NCI-H510A treated with DMSO at 0.1 percent for 48 hours (cell line): ENCODE measurements at places on chromosomes 2 and 18.

- no peak for DNase-seq
Measured at GRCh38 chr2:31381601-31382000, 32.9 kb downstream of the XDH start.

DNA sequence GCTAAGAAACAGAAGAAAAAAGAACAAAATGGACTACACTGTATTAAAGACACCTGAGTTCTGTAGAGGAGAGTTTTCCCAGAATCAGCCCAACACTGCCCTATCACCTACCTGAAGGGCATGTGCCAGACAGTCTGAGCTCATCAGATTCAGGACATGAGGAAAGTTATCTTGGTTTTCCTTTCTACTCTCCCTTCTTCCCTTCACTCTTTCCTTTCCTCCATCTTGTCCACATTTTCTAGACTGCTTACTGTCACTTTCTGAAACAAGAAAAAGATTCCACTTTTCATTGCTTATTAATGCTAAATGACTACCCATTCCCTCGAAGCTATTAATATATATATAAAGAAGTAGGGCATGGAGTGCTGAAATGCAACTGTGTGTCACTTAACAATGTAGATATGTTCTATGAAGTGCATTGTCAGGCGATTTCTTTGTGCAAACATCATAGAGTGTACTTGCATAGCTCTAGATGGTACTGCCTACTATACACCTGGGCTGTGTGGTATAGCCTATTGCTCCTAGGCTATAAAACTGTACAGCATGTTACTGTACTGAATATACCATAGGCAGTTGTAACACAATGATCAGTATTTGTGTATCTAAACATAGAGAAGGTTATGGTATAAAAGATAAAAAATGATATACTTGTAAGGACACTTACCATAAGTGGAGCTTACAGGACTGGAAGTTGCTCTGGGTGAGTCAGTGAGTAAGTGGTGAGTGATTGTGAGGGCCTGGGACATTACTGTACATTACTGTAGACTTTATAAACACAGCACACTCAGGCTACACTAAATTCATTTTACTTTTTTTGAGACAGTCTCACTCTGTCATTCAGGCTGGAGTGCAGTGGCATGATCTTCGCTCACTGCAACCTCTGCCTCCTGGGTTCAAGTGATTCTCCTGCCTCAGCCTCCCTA, 145.5 kb upstream of the ITGA6 start:
- no peak for DNase-seq

GRCh38 chr2:219104107-219105035, 43.6 kb upstream of the IHH start:
- peak; percentile 9 for DNase-seq

GRCh38 chr18:23883277-23883790, 131.2 kb upstream of the TTC39C start:
- peak; percentile 79 for DNase-seq

GRCh38 chr2:132584976-132585817, 84.8 kb downstream of the LYPD1 start:
- no peak for DNase-seq

GRCh38 chr2:232133078-232133477, 171.6 kb downstream of the DIS3L2 start:
- no peak for DNase-seq

- no peak for DNase-seq
Measured at GRCh38 chr2:219983836-219984235, 356.4 kb downstream of the SLC4A3 start.

- DNase-seq = no peak
Measured at GRCh38 chr18:33115476-33115875, 325.0 kb downstream of the CCDC178 start.

GRCh38 chr18:46224181-46224775, 120.1 kb downstream of the HAUS1 start:
- no peak for DNase-seq

DNA sequence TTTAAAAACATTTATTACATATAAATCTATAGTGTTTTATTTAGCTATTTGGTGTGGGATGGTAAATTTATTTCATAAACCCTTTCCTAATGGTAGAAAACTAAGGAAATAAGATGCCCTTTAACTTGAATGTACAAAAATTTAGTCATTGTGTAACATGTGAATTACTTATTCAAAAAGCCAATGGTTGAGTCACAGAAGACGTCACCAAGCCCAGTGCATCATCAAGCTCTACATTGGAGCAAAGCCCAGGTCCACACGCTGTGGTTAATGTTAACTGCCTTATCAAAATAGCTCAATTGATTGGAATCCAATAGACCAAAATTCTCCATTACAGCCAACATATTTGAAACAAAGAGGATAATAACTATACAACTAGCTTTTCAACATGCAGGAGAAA, 145.5 kb upstream of the LYPD1 start:
- no peak for DNase-seq

GRCh38 chr2:190781604-190782198, 98.9 kb upstream of the GLS start:
- peak; percentile 59 for DNase-seq

- peak; percentile 76 for DNase-seq
Measured at GRCh38 chr2:216516730-216517350, 18.2 kb downstream of the RPL37A start.

- no peak for DNase-seq
Measured at GRCh38 chr2:68110102-68110501, 47.3 kb upstream of the C1D start.
